ENCODE measurements at places on chromosomes 4 and X. TPM values are rescaled to one million over a fixed set of nuclear protein-coding genes. Genes with fewer than 3 reads are reported as not detected.

The GRK4 gene
- total RNA-seq = 6.3 TPM

The PLS3 gene
- 205 TPM for total RNA-seq

The CXorf65 gene
- not detected for total RNA-seq

The AFM gene
- total RNA-seq = not detected

The RPGR gene
- 8.6 TPM for total RNA-seq

The DMP1 gene
- total RNA-seq = not detected

The EDNRA gene
- 0.77 TPM for total RNA-seq

The GAGE1 gene
- total RNA-seq = not detected

The IL3RA gene
- not detected for total RNA-seq

The BANK1 gene
- total RNA-seq = not detected

The HCFC1 gene
- total RNA-seq = 32.0 TPM

The TAF7L gene
- total RNA-seq = under 0.01 TPM

The CTAG1B gene
- total RNA-seq = not detected

The INPP4B gene
- 129 TPM for total RNA-seq

The NLRP2B gene
- not detected for total RNA-seq

The NEXMIF gene
- total RNA-seq = not detected

The SMPX gene
- total RNA-seq = not detected

The HSFX4 gene
- total RNA-seq = not detected

The ZFP92 gene
- total RNA-seq = under 0.01 TPM

The SORCS2 gene
- total RNA-seq = 0.46 TPM

The ZNF518B gene
- total RNA-seq = 52.3 TPM

The FHIP1A gene
- total RNA-seq = 0.36 TPM

The NAT8L gene
- total RNA-seq = 5.1 TPM

The HTR2C gene
- total RNA-seq = not detected

The CFAP299 gene
- total RNA-seq = not detected

The ETDA gene
- not detected for total RNA-seq

The CT45A5 gene
- not detected for total RNA-seq

The DGAT2L6 gene
- total RNA-seq = not detected

The IL2RG gene
- not detected for total RNA-seq

The SETD7 gene
- total RNA-seq = 33.4 TPM

The HSFX1 gene
- 0.46 TPM for total RNA-seq

The FRMPD4 gene
- total RNA-seq = 0.34 TPM

The KCNE5 gene
- total RNA-seq = 0.33 TPM

The ITIH6 gene
- 0.73 TPM for total RNA-seq

The LEF1 gene
- 163 TPM for total RNA-seq

The ITM2A gene
- total RNA-seq = 111 TPM

The IL1RAPL2 gene
- not detected for total RNA-seq

The IL21 gene
- not detected for total RNA-seq

The MAD2L1 gene
- 56.8 TPM for total RNA-seq

The UGT2B17 gene
- total RNA-seq = not detected

The RXFP1 gene
- total RNA-seq = not detected

The ARHGEF9 gene
- total RNA-seq = 24.0 TPM

The DDIT4L gene
- total RNA-seq = 9.5 TPM

The HAND2 gene
- 0.73 TPM for total RNA-seq

The CT47A1 gene
- not detected for total RNA-seq

The H2BW2 gene
- total RNA-seq = not detected

The MAGEB2 gene
- total RNA-seq = not detected

The PLAC1 gene
- total RNA-seq = not detected

The VCX2 gene
- total RNA-seq = not detected

The ARHGAP36 gene
- total RNA-seq = not detected

The FGFR3 gene
- total RNA-seq = under 0.01 TPM

The MAPK10 gene
- 4.8 TPM for total RNA-seq

The KIT gene
- 42.2 TPM for total RNA-seq

The BMPR1B gene
- 5.9 TPM for total RNA-seq

The PAGE5 gene
- not detected for total RNA-seq

The KDM5C gene
- total RNA-seq = 110 TPM

The ATP1B4 gene
- not detected for total RNA-seq
